Fibroblast of lung (primary cell): ENCODE measurements at places on chromosomes 12 and 14.

DNA sequence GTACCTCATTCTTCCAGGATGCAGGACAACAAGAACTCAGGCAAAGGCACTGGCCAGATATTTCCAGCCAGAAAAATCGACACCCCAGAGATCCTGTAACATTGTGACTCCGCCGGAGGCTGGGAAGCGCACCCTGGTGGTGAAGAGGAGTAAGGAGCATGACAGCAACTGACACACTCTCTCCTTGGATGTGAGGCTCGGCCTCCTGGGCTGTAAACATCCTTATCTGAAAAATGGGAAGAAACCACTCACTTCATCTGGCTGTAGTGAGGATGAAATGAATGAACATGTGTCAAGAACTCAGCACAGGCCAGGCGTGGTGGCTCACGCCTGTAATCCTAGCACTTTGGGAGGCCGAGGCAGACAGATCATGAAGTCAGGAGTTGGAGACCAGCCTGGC lies 27.5 kb downstream of the TCHP start:
- DNase-seq, result peak; percentile 22

GRCh38 chr12:25194722-25195055 lies 271 bp downstream of the DNAI7 start:
- DNase-seq, result no peak

DNA sequence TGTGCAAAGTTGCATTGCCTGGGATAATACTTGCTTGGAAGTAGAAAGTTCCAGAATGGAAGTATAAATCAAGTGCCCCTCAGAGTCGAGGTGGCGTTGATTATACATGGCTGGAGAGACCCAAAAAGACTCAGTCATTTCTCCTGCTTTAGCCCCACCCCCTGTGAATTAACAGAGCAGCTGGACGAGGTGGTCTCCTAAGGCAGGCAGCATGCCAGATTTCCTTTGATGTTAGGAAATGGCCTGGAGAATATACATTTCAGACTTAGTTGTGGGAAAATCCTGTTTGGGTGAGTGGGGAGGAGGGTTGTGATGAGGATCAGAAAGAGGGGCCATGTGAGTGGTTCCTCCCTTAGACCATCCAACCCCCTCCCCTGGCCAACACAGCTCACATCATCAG lies 406.1 kb upstream of the TMPO start:
- no peak for DNase-seq

- no peak for DNase-seq
Measured at GRCh38 chr14:83133981-83134645, 1600.5 kb upstream of the SEL1L start.

- DNase-seq, result no peak
Measured at GRCh38 chr14:94097091-94097490, 13.4 kb upstream of the IFI27 start.

DNA sequence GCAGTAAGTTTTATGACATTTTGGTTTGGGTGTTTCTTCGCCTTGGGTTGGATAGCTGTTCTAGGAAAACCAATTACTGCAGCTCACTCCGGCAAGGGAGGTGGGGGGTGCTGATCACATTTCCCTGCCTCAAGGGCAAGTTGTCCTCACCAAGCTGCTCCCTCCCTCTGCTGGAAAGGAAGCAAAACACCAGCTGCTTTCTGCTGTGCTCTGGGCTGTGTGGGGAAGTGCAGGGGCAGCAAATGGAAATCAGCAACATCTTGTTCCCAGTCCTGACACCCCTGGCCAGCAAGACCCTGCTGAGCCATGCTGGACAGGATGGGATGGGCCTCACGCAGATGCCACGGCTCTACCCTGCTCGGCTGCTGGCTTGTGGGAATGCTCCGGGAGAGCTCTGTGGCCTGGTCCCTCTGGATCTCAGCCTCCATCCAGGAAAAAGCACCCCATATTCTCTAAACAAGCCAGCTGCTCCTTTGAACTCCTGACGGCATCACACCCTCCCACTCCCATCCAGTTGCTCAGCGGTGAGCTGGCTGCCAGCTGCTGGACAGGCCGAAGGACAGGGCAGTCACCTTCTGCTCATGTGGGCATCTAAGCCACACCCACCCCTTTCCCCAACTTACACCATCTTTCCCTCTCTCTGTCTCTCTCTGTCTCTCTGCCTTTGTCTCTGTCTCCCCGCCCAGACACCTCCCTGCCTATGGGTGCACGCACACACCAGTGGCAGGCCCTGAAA lies 52.4 kb upstream of the EIF5 start:
- DNase-seq, result peak; percentile 63

GRCh38 chr14:82549306-82549990 lies 1015.8 kb upstream of the SEL1L start:
- DNase-seq, result no peak

- no peak for DNase-seq
Measured at GRCh38 chr12:52808573-52809160, 5.2 kb downstream of the KRT4 start.

- DNase-seq, result no peak
Measured at GRCh38 chr14:59123975-59124374, 64.5 kb upstream of the DAAM1 start.

DNA sequence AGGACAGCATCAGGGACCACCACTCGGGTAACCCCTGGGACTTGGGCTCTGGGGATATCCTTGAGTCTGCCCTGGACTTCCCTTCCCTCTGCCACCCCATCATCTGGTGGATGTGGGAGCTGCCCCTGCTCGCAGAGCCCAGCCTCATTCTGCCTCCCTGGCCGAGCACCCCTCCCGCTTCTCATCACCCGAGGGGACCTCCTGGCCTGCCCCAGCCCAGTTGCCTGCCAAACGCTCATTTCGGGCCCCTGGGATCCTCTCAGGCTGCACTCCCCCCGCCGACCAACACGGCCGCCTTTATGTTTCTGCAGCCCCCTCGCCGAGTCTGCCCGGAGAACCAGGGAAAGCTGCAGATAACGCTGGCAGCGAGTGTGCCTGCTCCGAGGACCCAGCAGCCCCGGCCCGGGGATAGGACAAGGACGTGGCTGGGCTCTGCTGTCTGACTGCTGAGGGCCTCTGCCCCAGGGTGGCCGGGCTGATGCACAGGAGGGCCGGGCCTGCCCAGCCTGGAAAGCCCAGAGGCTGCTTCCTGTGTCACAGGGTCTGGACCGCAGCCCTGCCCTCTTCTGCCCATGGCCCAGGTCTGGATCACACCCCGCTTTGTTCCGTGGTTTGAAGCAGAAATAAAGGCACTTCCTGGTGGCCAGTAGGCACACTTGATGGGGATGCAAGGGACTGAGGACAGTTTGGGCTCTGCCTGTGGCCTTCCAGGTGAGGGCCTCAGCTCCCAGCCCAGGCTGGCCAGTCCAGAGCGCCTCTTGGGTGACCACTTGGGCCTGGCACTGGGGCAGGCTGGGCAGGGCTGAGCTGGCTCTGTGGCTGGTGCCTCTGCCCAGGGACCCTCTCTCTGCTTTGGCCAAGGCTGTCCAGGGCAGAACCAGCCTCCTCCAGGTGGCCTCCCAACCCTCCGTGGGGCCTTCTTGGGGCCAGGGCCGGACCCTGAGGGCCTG lies 4.9 kb upstream of the EXOC3L4 start:
- DNase-seq, result no peak

DNA sequence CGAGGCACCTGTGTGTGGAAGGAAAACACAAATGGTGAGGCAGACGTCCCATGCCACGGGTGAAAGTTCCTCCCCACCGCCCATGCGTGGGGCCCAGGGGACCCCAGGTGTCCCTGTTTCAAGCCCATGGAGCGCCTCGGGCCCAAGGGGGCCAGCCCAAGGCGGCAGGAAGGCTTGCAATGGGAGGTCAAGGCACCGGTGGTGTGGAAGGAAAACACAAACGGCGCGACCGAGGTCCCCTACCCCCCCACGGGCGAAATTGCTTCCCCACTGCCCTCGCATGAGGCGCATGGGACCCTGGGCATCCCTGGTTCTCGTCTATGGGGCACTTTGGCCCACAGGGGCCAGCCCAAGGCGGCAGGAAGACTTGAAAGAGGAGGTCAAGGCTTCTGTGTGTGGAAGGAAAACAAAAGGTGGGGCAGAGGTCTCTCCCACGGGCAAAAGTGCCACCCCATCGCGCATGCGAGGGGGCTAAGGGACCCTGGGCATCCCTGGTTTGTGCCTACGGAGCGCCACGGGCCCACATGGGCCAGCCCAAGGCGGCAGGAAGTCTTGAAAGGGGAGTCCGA lies 379.4 kb downstream of the ALG10 start:
- no peak for DNase-seq
